Naive thymus-derived CD4-positive, alpha-beta T cell (primary cell): ENCODE measurements at places on chromosomes 5 and 9. TPM values are rescaled to one million over a fixed set of nuclear protein-coding genes. Genes with fewer than 3 reads are reported as not detected.
A peak's percentile ranks its signal among the peaks of the same experiment; 100 is the strongest.

Gene TRMT10B
- polyA plus RNA-seq = 21.7 TPM

Gene JAKMIP2
- polyA plus RNA-seq = 2.3 TPM

DNA sequence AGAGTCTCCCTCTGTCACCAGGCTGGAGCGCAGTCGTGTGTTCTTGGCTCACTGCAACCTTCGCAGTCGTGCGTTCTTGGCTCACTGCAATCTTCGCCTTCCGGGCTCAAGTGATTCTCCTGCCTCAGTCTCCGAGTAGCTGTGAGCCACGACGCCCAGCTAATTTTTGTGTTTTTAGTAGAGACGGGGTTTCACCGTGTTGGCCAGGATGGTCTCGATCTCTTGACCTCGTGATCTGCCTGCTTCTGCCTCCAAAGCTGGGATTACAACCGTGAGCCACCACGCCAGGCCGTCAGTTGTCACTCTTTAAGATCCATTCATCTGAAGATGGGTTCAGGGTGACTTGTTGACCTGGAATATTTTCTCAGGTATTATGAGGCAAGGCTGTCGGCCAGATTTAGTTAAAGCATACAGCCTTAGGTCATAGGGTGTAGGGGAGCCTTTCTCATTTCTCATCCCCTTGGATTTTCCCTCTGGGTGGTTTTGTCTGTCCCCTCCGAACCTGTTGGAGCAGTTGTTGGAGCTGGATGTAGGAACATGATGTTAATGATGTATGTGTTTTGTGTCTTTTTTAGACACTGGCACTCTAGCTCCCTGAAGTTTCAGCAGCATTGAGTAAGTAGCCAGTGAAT, 1.6 kb downstream of the SLC22A5 start:
- DNase-seq = no peak

DNA sequence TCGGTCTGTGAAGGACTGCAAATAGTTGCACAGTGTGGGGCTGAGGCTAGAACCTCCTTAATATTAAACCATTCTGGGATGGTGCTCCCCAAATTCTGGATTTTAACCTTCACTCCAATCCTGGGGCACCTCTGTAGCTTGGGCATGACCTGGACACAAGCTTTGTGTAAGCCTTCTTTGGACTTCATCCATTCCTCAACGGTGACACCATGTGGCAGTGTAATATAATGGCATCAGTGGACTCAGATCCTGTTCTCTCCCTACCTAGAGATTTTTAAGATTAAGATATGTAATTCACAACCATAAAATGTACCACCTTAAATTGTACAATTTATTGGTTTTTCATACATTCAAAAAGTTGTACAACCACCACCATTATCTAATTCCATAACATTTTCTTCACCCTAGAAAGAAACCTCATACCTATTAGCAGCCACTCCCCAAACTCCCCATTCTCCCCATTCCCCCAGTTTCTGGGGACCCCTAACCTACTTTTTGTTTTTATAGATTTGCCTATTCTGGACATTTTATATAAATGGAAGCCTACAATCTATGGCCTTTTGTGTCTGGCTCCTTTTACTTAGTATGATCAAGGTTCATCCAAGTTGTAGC, 4.8 kb upstream of the PLGRKT start:
- DNase-seq = peak; percentile 37

DNA sequence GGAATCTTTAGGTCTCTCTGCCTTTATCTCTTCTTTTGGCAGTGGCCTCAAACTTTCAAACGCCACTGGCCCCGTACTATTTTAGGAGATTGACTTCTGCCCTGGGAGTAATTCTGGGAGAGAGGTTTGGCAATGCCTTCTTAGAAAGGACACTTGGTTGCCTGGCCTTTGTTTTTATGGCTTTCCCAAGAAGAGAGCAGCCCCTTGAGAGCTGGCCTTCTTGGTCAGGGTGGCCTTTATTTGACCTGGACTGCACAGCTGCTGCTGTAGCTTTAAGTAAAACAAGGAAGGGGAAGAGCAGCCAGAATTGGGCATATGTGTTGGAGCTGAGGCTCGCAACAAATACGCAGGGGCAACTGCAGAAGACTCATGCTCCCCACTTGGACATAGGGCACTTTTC, 60.8 kb downstream of the PTPN3 start:
- DNase-seq = no peak

- no peak for DNase-seq
Measured at GRCh38 chr5:64646169-64646568, 44.1 kb upstream of the SHISAL2B start.

Gene FOXD1
- not detected for polyA plus RNA-seq

DNA sequence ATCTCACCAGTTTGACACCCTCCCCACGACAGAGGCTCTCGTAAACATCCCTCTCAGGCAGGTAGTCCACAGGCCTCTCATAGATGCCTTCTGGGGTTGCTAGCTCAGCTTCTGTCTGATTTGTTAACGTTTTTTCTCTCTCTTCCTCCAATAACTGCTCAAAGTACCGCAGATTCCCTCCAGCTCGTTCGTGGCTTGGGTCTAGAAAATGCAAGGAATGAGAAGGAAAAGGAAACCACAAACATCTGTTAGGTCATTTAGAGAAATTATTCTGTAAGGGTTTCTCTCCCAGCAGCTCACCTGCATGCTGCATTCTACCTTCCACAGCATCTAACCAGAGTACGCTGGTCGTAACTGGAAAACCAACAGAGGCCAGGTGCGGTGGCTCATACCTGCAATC, 18.5 kb downstream of the P4HA2 start:
- no peak for DNase-seq

Gene CHSY3
- not detected for polyA plus RNA-seq

DNA sequence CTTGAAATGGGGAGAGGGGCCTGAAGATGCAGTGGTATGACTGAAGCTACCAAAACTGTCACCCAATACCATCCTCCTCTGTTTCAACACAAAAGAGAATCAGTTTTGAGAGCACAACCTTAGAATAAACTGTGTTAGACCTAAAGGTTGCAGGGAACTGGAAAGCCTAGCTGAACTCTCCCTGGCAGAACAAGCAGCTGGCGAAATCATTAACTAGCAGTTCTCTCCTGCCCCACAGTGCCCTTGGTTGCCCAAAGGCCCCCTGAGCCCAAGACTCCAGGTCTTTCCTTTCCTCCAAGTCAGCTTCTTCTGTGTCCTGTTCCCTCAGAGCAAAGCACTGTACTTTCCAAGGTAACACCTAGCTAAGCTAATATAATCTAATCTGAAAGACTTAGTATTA, 135.4 kb upstream of the SLC30A5 start:
- no peak for DNase-seq

GRCh38 chr5:9015260-9015936, 530.5 kb downstream of the SEMA5A start:
- no peak for DNase-seq

Gene SVEP1
- not detected for polyA plus RNA-seq

DNA sequence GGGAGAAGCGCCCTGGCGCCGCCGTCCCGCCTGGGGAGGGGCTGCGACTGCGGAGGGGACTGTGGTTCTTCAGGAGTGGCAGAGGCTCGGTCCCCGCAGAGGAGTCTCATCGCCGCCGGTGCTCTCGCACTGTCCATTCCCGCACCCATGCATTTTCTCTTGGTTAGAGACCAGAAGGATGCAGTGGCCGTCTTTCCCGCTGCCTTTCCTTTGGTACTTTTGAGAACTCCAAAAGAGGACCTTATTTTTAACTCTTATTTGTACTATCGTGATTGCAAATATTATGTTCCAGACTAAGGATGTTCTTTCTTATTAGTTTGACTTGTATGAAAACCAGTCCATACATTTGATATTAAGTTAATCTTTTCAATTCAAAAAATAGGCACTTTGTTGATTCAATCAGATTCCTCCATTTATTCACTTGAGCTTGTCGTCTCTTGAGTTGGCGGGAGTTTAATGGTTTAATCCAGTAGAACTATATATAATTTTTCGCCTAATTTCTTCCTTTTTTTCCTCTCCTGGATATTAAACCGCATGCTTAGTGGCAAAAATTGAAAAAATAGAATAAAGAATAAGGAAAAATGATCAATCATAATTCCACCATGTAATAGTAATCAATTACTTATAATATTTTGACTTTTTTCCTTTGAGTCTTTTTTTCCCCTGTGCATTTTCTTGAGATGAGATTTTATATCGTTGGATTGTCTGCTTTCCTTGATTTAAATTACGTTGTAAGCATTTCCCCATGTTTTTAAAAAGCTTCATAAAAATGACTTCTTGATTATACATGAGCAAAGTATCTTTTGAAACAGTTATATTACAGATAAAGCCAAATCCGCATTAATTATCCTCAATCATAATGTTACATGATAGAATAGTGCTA, 861 bp downstream of the ZFYVE16 start:
- DNase-seq = no peak

Gene FAM78A
- 24.8 TPM for polyA plus RNA-seq

GRCh38 chr9:96490534-96491078, 40.6 kb downstream of the HABP4 start:
- no peak for DNase-seq

DNA sequence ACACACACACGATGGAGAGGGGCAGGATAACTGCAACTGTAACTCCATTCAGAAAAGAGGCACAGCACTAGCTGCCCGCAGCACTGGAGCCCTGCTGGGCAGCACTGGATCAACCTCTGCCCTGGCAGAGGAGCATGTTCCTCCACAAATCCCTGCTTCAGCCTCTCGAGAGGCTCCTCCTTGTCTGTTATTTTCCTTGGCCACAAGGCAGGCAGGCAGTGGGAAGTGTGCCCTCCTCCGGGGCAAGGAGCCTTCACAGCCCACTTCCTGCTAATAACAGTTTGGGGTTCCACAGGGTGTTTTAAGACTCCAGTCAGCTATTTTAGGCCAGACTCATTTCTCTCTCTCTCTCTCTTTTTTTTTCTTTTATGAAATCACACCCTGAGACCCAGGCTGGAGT, 11.8 kb downstream of the FXN start:
- DNase-seq = no peak

DNA sequence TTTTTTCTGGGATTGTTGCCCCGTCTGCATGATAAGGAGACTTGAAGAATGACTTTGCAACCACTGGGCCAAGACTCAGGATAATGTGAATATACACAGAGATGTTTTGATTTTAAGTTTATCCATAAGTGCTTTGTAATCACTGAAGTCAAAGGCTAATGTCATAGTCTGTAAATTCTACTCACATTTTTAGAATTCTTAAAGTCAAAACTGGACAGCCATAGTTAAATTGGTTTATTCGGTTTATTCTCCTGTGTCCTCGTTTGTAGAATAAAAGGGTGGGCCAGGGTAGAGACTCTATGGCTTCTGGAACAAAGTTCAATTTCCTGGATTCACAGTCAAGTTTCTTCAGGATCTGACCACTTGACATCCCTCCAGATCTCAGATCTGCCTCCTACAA, 327.7 kb upstream of the TNC start:
- DNase-seq = no peak

DNA sequence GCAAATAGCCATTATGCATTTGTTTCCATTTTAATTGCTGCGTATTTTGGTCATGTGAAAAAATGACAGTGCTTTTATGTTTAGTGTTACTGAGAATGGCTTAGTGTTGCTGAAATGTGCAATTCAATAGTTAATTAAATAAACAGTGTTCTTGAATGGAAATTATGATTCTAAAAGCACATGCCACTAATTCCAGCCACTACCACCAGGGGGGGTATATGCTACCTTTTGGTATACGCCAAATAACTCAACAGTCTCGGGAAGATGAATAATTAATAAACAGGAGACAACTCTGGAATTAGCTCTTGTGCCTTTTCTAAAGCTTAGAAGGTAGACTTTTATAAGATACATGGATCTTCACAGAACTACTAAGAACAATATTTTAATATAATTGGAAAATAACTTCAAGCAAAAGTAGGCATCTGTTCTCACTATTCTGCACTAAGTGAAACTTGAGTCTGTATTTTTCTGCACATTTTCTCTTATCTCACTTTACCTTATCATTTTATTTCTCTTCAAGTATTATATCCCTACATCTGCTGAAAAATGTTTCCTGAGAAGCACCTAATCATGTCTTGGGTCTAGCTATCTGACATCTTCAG, 83.5 kb upstream of the MINAR2 start:
- DNase-seq = peak; percentile 3

- no peak for DNase-seq
Measured at GRCh38 chr5:66415208-66415607, 181.0 kb upstream of the MAST4 start.

Gene SPATA31E1
- polyA plus RNA-seq = not detected

GRCh38 chr5:78791501-78792100, 143.0 kb upstream of the LHFPL2 start:
- no peak for DNase-seq

DNA sequence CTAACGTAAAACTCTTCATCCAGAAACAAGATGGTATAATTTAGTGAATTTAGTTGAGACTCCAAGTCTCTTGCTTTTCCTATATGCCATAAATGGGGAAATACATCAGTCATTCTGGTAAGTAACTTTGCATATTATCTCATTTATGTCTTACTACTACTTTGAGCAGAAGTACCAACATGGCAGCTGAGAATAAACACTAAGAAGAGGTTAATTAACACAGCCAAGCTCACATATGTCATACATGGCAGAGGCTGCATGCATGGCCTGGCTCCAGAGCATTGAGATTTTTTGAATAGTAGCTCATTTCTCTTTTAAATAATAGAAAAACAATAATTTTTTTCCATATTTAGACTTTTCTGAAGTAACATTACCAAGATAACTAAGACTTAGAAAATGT, 54.3 kb downstream of the CERT1 start:
- no peak for DNase-seq
